ENCODE measurements at places on chromosomes 1 and 21.

GRCh38 chr1:109198043-109198695, 15.5 kb upstream of the SARS1 start:
- DNase-seq = no peak

GRCh38 chr1:208942394-208943130, 641.0 kb upstream of the CAMK1G start:
- no peak for DNase-seq

GRCh38 chr1:240765732-240766363, 153.9 kb upstream of the GREM2 start:
- DNase-seq = no peak

DNA sequence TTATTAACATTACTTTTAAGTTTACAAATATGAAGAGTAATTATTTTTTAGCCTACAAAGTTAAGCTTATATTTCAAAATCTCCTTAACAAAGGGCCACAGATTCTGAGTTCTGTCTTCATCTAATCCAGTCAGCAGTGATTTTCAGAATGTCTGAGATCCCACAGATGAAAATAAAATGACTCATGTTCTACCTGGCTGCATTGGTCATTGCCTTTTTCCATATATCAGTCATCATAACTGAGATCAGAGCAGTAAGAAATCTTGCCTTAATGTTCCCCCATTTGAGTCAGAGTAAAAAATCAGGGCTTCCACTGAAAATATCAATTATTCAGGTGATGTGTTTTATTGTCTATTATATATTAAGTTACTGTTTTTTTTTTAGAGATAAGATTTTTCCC, 416.1 kb downstream of the MRPL39 start:
- no peak for DNase-seq

- peak; percentile 88 for DNase-seq
Observed at GRCh38 chr1:32205401-32206370, at the start of gene IQCC. IQCC (plus strand) TSS chr1:32205671; CDS start chr1:32205682, 11 bp downstream.

Measured in right lung (tissue), 10 donors.